Naive thymus-derived CD4-positive, alpha-beta T cell (primary cell): ENCODE measurements at places on chromosomes 11 and 22. TPM values are rescaled to one million over a fixed set of nuclear protein-coding genes. Genes with fewer than 3 reads are reported as not detected.

Gene MS4A3
- not detected for polyA plus RNA-seq

Gene IGSF22
- 2.6 TPM for polyA plus RNA-seq

Gene GDPD4
- polyA plus RNA-seq = not detected

Gene CNTN5
- not detected for polyA plus RNA-seq

- H3K4me3 ChIP-seq = no peak overlapping the region
- no peak for DNase-seq
- H3K27ac ChIP-seq = no peak overlapping the region
- no peaks in the 10 kb centered on the region for H3K27me3 ChIP-seq
These were observed 82.4 kb downstream of the FAT3 start for GRCh38 chr11:92306966-92307510.

DNA sequence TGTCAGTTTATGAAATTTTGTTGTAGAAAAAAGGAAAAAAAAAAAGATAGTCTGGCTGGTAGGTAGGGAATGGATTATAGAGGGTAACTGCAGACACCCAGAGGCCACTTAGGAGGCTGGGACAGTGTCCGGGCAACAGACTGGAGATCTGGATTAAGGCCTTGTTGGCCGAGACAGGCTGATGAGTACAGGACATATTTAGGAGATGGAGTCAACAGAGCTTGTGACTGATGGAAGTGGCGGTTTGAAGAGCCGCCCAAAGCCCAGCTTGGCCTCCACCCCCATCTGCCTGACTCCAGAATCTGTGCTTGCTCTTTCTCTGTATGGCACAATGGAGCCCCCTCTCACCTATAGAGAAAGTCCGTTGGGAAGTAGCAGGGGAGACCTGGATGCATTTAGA lies 7.6 kb downstream of the PLEKHB1 start:
- no peaks in the 10 kb centered on the region for H3K4me1 ChIP-seq
- DNase-seq = no peak
- H3K27me3 ChIP-seq = no peaks in the 10 kb centered on the region
- H3K4me3 ChIP-seq = no peak overlapping the region
- H3K36me3 ChIP-seq = peaks cover 73% of the 10 kb centered on the region
- H3K27ac ChIP-seq = no peak overlapping the region

DNA sequence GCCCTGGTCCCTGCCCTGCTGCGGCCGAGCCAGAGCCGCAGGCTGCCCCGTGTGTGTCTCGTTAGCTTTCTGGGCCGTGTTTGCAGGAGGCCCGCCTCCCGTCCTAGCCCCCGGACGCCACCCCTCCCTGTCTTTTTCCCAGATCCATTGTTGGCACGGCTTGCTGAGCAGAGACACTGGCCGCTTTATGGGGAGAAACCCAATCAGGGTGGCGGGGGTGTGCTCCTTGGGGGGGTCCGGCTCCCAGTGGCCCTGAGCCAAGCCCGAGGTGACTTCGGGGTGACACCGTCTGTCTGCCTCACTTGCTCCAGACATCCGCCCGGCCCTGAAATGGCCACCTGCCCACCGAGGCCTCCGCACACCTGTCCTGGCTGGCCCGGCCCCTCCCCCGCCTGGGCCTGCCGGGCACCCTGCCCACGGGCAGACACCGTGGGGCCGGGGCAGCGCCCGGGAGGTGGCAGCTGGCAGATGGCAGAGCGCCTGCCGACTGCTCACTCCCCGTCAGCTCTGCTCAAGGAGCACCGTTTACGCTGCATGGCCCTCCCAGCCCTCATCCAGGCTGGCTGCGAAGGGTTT lies 43.1 kb upstream of the PPARA start:
- no peaks in the 10 kb centered on the region for H3K27me3 ChIP-seq
- no peaks in the 10 kb centered on the region for H3K36me3 ChIP-seq
- H3K27ac ChIP-seq = no peak overlapping the region
- H3K4me3 ChIP-seq = no peak overlapping the region

- no peaks in the 10 kb centered on the region for H3K27me3 ChIP-seq
- H3K4me3 ChIP-seq = no peak overlapping the region
- H3K4me1 ChIP-seq = no peaks in the 10 kb centered on the region
- DNase-seq = no peak
- no peak overlapping the region for H3K27ac ChIP-seq
- no peaks in the 10 kb centered on the region for H3K36me3 ChIP-seq
These were observed 48.2 kb downstream of the ST3GAL4 start for GRCh38 chr11:126403658-126404057.

GRCh38 chr11:124832571-124832970 lies 32.4 kb upstream of the MSANTD2 start:
- peaks cover 6% of the 10 kb centered on the region for H3K27me3 ChIP-seq
- H3K27ac ChIP-seq = no peak overlapping the region
- H3K4me3 ChIP-seq = no peak overlapping the region
- no peak for DNase-seq

DNA sequence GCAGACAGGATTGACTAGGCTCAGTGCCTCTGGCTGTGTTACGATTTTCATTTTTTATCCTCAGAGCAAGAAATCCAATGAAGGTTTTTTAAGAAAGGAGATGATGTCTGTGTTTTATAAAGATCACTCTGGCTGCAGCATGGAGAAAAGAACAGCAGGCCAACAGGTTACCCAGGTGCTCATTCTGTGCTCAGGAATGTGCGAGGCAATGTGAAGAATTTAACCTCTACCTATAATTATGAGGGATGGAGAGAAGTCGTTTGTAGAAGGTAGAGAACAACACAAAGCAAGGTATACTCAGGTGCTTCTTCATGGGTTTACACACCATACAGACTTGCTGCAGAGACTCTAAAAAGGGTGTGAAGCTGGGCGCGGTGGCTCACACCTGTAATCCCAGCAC lies 10.0 kb upstream of the RTCB start:
- H3K4me3 ChIP-seq = no peak overlapping the region
- no peaks in the 10 kb centered on the region for H3K4me1 ChIP-seq
- no peaks in the 10 kb centered on the region for H3K27me3 ChIP-seq
- H3K36me3 ChIP-seq = no peaks in the 10 kb centered on the region

GRCh38 chr11:62909107-62909894 lies 11.9 kb downstream of the CHRM1 start:
- no peak overlapping the region for H3K27ac ChIP-seq
- no peaks in the 10 kb centered on the region for H3K4me1 ChIP-seq
- H3K36me3 ChIP-seq = no peaks in the 10 kb centered on the region
- no peak overlapping the region for H3K4me3 ChIP-seq
- H3K27me3 ChIP-seq = no peaks in the 10 kb centered on the region

DNA sequence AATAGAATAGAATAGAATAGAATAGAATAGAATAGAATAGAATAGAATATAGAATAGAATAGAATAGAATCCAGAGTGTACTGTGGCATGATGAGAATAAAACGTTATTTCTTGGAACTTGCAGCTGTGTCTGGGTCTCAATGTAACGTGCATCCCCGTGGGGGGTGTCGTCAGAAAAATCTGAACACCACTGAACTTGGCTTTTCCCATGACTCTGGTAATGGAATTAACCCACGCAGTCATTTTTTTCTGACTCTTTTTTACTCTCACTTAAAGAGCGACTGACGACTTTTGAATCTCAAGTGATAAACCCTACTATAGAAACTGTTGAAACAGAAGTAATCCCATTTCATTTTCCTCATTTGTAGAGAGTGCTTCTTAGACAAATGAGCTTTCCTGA lies 92.4 kb upstream of the BID start:
- H3K4me1 ChIP-seq = no peaks in the 10 kb centered on the region
- H3K27ac ChIP-seq = no peak overlapping the region
- no peak for DNase-seq

DNA sequence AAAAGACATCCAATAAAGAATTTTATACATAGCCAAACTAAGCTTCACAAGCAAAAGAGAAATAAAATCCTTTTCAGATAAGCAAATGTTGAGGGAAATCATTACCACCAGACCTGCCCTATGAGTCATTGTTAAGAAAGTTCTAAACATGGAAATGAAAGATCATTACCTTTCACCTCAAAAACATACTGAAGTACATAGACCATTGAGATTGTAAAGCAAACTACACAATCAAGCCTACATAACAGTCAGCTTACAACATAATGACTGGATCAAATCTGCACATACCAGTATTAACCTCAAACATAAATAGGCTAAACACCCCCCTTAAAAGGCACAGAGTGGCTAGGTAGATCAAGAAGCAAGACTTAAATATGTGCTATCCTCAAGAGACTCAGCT lies 501.0 kb upstream of the LUZP2 start:
- no peaks in the 10 kb centered on the region for H3K4me1 ChIP-seq
- H3K27me3 ChIP-seq = no peaks in the 10 kb centered on the region

GRCh38 chr11:111059726-111060125 lies 185.8 kb upstream of the POU2AF2 start:
- H3K27me3 ChIP-seq = no peaks in the 10 kb centered on the region
- H3K36me3 ChIP-seq = no peaks in the 10 kb centered on the region
- DNase-seq = no peak
- no peaks in the 10 kb centered on the region for H3K4me1 ChIP-seq
- H3K27ac ChIP-seq = no peak overlapping the region

DNA sequence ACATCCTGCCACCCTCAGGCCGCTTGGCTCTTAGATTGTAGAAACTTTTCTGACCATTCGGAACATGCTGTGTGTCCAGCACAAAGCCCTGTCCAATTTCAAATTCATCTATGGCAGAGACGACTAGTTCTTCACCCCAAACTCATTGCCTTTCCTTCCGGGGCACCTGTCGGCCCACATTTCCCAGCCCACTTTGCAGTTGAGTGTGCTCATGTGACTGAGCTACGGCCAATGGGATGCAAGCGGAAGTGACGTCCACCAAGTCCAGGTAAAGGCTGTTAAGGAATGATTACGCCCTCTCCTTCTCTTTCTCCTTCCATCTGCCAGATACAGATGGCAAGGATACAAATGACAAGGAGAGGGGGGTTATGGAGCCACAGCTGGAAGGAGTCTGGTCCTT lies 32.5 kb downstream of the SYT13 start:
- H3K36me3 ChIP-seq = no peaks in the 10 kb centered on the region
- no peaks in the 10 kb centered on the region for H3K27me3 ChIP-seq
- DNase-seq = no peak
- no peaks in the 10 kb centered on the region for H3K4me1 ChIP-seq
- H3K27ac ChIP-seq = no peak overlapping the region
- H3K4me3 ChIP-seq = no peak overlapping the region

DNA sequence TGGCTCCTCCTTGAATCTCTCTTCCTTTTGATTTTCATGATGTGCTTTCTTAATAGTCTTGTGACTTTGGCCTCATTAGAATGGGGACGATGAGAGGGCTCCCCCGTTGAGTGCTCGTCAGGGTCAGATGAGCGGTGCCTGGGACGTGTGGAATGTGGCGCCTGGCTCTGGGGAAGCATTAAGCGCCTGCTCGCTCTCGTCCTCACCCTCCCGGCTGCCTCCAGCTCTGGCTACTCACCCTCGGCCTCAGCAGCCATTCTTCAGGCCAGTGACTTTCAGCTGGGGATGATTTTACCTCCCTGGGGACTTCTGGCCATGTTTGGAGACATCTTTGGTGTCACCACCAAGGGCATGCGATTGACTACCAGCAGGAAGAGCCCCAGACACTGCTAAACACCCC lies 69.7 kb downstream of the RPS6KA4 start:
- no peaks in the 10 kb centered on the region for H3K27me3 ChIP-seq
- H3K27ac ChIP-seq = no peak overlapping the region
- H3K4me1 ChIP-seq = no peaks in the 10 kb centered on the region
- H3K36me3 ChIP-seq = no peaks in the 10 kb centered on the region
- no peak overlapping the region for H3K4me3 ChIP-seq
- no peak for DNase-seq

DNA sequence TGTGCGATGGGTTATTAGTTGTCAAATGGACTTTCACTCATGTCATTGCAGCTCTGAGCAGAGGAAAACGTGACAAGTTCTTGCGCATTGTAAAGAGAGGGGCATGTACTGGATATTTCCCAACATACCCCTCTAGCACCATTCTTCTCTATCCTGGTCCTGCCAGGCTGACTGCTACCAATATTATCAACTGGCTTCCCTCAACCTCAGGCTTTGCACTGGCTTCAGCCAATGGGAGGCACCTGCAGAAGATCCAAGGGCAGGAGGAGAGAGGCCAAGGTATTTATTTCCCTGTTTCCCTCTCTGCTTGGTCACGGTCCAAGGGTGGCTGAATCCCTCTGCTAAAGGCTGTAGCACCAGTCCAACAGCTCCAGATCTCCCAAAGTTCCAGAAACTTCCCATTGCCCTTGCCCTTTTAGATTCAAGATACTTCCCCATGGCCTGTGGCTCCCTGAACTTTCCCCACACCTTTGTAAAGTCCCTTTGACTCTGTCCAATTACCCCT lies 175.6 kb upstream of the NECTIN1 start:
- no peak overlapping the region for H3K4me3 ChIP-seq
- H3K4me1 ChIP-seq = no peaks in the 10 kb centered on the region
- H3K36me3 ChIP-seq = no peaks in the 10 kb centered on the region
